NT2/D1 (cell line): ENCODE measurements at places on chromosomes 12 and 14.

- no peak for DNase-seq
Measured at GRCh38 chr12:72076558-72076915, 137.9 kb downstream of the TPH2 start.

GRCh38 chr14:37150414-37150813 is 22.0 kb downstream of the SLC25A21 start:
- DNase-seq: no peak

DNA sequence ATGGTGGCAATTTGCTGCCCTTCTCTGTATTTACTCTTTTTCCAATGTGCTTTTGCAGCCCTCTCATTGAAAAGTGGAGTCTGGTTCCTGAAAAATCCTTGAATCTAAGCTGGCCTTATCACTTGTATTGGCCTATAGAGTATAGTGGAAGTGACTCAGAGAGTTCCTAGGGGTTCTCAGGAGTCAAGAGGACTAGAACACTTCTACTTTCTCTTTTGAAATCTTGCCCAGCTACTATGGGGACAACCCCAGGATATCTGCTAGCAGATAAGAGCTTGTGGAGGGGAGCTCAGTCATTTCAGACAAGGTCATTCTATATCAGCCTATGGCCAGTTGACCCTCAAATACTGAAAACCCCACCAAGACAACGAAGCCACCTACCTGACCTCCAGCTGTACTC is 26.7 kb upstream of the WSCD2 start:
- no peak for DNase-seq

DNA sequence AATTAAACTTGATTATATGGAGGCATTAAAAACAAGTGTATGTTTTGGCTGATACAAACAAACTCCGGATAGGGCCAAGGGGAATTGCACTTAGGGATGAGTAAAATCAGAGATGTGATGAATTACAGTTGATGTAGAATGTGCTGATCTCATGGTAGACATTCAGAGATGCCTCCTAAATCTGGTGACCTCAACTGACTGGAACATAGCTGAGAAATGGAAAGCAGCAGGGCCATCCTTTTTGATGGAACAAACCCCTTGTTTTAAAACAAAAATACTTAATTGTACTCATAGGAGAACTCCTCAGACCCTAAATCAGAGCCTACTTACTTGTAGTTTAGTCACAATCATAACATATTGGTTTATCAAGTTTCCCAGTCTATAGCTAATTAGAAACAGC is 122.8 kb downstream of the C12orf75 start:
- DNase-seq: no peak

DNA sequence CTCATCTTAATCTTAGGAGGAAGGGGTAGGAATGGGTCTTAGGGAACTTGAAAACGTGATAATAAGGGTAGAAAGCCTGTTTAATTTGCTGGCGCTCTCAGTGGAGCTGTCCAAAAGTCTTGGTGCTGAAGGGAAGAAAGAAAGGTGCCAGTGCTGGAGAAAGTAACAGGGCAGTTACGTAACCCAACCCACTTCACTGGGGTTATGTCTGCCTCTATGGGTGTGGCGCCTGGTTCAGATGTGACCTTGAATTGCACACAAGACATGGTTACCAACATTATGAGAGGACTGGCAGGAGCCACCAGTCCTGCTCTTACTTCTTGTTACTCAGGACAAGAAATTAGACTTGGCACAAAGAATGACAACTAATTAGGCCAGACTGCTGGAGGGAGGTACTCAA is 18.6 kb upstream of the GPATCH2L start:
- DNase-seq: no peak

GRCh38 chr12:65681226-65681625 is 143.1 kb upstream of the HMGA2 start:
- no peak for DNase-seq

- no peak for DNase-seq
Measured at GRCh38 chr14:35819591-35820540, 6.3 kb upstream of the BRMS1L start.

DNA sequence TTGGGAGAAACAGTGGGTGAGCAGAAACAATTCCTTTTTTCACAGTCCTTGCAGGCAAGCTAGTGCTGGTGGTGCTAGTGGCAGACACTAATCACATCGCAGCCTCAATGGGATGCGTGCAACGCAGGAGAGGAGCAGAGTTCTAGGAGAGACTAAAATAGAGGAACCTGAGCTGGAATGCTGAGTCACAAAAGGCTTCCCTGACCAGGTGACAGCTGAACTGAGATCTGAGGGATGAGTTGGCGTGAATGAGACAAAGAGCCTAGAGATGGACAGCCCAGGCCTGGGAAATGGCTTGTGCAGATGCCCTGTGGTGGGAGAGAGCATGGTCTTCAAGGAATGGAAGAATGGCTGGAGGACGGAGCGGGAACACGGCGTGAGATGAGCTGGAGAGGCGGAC is 25.8 kb downstream of the ACADS start:
- no peak for DNase-seq

GRCh38 chr12:83245156-83245555 is 558.5 kb downstream of the TMTC2 start:
- no peak for DNase-seq

DNA sequence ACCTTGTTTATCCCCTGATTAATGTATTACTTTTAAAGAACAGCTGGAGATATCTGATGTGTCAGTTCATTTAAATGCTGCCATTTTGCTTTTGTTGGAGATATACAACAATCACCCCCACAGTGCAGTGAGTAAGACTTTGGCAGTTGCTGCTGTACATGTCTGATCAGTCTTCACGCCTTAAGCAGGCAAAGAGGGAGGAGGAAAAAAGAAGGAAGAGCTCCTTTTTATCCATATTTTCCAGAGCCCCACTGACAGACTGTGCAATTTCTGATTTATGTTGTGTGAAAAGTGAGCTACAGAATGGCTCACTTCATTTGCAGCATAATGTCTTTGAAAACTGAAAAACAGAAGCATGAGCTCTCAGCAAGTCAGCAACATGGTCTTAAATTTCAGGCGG is 319.7 kb upstream of the LRIG3 start:
- DNase-seq: no peak

DNA sequence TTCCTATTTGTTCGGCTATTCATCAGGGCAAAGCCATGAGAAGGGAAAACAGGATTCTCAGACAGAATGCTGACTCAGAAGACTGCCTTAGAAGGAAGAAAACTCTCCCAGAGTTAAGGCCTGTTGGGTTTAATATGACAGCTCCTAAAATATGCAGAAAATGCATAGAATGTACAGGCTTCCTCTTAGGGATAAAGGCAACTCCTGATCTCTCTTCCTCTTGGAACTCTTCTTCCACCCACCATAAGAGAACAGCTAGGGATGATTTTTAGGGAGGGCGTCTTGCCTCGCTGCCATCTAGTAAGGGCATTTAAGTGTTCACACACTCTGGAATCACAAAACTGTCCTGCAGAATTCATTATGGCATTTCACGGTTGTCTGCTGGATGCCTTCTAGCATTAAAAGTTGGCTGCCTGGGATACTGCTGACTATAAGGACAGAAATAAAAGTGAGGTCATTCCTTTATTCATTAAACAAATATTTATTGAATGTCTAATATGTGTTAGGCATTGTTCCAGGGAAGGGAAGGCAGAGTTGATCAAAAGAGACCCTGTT is 73.7 kb downstream of the DCAF5 start:
- DNase-seq: no peak

DNA sequence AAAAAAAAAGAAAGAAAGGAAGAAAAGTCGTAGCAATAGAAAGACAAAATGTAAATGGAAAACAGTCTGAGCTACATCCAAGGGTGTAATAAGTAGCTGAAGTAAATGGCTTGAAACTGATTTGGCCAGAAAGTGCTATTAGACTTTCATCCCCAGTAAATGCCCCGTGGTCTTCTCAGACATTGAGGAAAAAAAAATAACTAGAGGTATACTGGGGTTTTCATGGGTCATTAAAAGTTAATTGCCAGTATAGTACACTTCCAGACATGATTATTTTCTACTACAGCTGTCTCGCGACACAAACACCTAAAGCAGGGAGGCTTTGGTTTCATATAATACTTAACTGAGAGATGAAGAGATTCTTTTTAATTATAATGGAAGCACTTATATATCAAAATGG is 271.9 kb downstream of the CPNE8 start:
- no peak for DNase-seq

DNA sequence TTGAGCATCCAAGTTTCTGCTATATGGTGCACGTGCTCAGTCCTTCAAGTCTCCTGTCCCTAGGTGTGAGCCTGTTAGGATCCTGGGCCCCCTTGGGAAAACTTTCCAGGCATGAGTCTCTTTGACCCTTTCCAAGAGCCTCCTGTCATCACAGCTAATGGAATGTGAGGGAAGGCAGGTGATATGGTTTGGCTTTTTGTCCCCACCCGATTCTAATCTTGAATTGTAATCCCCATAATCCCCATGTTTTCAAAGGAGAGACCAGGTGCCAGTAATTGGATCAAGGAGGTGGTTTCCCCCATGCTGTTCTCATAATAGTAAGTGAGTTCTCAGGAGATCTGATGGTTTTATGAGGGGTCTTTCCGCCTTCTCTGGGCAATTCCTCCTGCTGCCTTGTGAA is 265.5 kb downstream of the ATP23 start:
- no peak for DNase-seq

GRCh38 chr14:100955201-100955600 is 51.7 kb upstream of the RTL1 start:
- no peak for DNase-seq
